ENCODE measurements at places on chromosomes 6 and 20.

- no peak for DNase-seq
Measured at GRCh38 chr6:154569156-154569862, 58.8 kb upstream of the CNKSR3 start.

DNA sequence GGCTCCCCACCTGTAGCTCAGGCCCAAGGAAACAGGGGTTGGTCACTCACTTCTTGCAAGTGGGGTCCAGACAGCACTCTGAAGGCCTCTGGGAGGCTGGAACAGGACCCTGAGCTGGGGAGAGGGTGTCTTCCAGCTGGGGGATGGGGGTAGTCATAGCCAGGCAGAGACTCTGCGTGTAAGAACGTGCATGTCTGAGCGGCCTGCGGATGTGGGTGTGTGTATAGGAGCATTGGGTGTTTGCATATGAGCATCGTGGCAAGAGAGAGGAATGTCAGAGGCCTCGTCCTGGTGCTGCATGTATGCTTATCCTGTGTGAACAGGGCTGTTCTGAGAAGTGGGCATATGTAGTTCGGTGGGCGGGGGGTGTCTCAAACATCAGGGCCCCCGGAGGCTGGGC is 12.1 kb downstream of the BPIFB3 start:
- no peak for DNase-seq

DNA sequence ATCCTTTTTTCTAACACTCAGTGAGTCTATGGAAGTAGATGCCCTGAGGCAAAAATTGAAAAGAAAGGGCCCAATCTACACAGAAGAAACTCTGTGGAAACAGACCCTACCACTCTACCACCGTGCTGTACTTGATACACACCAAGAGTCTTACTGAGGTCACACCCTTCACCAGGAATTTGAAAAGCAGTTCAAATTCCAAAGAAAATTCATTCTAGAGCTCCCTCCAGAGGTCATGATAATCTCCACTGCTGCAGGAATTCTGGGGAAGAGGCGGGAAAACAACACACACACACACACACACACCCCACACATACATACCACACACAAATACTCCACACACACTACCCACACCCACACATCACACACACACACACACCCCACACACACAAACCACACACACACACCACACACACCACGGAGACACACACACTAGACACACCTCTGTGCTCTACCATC is 336.8 kb downstream of the HDGFL1 start:
- no peak for DNase-seq

- DNase-seq, result no peak
Measured at GRCh38 chr20:48656661-48657211, 171.1 kb downstream of the PREX1 start.

- no peak for DNase-seq
Measured at GRCh38 chr20:2871661-2872458, 1.4 kb upstream of the PTPRA start.

DNA sequence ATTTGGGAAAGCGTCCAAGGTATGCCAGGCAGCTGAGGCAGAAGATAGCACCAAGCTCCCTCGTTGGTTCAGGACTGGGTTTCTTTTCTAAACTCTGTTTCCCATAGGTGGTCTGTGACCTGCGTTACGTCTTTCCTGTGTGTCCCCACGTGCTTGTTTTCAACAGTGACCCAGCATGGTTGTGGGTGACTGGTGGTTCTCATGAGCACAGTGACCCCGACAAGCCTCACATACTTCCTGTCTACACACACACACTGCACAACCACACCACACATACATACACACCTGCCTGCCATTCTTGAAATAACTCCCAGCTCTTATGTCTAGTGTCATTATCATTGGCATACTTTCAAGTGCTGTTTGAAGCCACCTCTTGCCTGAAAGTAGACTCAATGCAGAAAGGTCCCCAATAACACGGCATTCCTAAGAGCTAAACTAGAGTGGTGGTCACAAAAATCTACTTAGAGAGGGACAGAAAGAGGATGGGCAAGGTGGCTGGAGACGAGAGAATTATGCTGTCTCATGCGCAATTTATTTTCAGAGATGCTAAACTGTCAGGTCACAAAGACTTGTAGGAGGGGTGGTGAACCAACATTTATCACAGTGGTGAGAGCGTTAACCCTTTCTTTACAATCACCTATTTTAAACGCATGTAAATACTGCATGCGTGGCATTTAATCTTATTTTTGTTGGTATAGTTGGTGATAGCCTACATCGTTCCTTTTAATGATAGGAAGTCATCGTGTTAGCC is 66.7 kb downstream of the GCNT2 start:
- no peak for DNase-seq

DNA sequence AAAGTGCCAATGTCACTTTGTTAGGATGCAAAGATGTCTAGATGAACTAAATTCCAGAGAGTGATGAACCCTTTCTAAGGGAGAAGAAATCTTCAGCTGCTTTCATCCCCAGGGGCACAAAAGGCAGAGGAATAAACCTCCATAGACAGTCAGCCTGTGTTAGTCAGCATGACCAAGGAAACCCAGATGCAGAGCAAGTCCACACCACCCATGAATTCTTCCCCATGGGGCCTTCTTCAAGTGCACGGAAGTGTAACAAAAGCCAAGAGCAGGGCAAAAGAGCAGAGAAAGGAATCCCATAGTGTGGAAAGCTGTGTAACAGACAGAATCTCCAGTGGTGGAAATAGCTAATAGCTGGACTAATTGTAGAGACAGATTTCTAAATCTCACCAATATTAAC is 50.0 kb downstream of the DCDC2 start:
- no peak for DNase-seq

DNA sequence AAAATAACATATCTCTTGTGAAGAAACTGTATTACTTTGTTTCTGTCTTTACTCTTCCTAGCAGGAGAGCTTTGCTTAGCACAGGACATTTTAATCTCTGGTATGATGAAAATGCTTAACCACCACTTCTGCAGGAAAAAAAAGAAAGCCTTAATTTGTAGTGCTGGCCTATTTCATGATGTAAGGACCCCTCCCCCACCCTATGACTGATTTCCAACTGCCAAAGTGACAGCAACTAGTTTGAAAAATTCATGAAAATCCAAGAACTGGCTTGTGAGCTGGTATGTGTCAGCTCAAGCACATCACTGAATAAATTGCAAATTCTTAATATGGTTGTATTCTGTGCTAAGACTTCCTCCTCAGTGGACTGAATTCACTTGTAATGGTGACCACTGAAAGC is 125.3 kb downstream of the REV3L start:
- no peak for DNase-seq

DNA sequence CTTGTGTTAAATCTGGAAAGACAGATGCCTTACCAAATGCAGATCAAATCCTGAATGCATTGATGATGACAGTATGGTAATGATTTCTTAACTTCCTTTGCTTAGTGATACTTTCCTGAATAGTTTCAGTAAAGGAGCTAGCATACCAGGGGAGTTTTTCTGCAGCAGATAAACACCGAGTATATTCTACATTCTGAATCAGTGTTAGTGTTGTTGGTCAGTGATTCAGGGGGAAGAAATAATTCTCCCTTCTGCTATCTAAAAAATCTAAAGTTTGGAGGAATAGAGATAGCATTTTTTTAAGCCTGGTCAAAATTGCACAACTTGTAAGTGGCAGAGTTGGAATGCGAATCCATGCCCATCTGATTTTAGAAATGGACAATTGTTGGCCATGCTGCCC is 512.2 kb upstream of the MARCKS start:
- DNase-seq, result no peak

GRCh38 chr6:170042123-170042522 is 248.8 kb downstream of the DLL1 start:
- DNase-seq, result no peak

All from stimulated activated CD4-positive, alpha-beta T cell treated with anti-CD3 and anti-CD28 coated beads, Interleukin-4, amount 100 ng/mL, for 24 hours (primary cell).